ENCODE measurements at places on chromosomes 13 and 19.
A peak's percentile ranks its signal among the peaks of the same experiment; 100 is the strongest.

- no peak for DNase-seq
Measured at GRCh38 chr19:43464134-43464775, 1.2 kb downstream of the LYPD3 start.

- no peak for DNase-seq
Measured at GRCh38 chr13:78993792-78994191, 334.8 kb upstream of the OBI1 start.

DNA sequence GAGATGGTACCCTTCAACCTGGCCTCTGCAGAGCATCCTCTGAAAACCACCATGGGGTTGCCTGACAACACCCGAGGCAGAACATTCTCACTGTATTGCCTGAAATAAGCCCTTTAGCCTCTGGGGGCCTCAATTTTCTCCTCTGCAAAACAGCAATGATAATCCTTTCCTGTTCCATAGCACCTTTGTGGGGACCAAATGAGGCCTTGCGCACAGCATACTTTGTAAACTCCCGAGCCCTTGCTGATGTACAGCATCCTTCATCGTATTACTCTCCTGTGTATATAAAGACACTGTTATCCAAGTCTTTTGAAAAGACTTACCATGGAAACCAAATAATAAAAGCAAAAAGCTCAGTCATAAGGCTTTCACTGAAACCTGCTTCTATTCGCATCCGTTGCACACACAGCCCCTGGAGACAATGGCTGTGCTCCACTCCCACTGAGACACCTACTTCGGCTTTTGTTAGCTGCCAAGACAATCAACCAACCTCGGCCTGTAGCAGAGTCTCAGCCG, 276.0 kb downstream of the FOXO1 start:
- peak; percentile 36 for DNase-seq

GRCh38 chr19:13841962-13842290, 35.0 kb upstream of the NANOS3 start:
- no peak for DNase-seq

- DNase-seq: no peak
Measured at GRCh38 chr13:79336966-79337365, 69.1 kb downstream of the RBM26 start.

- DNase-seq: no peak
Measured at GRCh38 chr19:13077240-13077639, 25.4 kb downstream of the LYL1 start.

DNA sequence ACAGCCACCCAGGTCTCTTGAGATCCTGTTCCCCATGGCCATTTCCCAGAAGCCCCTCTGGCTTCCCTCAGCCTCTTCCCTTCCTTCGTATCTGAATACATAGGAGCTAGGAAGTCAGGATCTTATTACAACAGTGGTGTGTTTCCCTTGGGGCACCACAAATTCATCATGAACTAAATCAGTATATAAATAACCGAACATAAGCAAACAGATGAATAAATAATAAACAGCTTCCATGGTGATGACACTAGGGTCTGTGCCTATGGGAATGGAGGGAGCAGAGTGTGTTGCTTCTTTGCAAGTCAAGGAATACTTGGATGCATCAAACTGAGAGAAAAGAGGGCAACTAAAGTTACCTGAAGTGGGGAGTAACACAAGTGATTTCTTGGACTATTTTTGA, 527.6 kb downstream of the LMO7 start:
- no peak for DNase-seq

GRCh38 chr13:63636316-63636993, 2220.8 kb upstream of the PCDH20 start:
- no peak for DNase-seq

GRCh38 chr19:11024259-11024658, 63.4 kb downstream of the SMARCA4 start:
- DNase-seq: no peak

- peak; percentile 76 for DNase-seq
Measured at GRCh38 chr19:35000647-35001501, 751 bp downstream of the GRAMD1A start.

GRCh38 chr19:1538978-1539377, 15.1 kb downstream of the PLK5 start:
- DNase-seq: no peak

GRCh38 chr13:75347457-75347856, 134.5 kb downstream of the TBC1D4 start:
- no peak for DNase-seq

GRCh38 chr13:74056801-74057542, 77.2 kb downstream of the KLF12 start:
- DNase-seq: no peak

- DNase-seq: no peak
Measured at GRCh38 chr13:114226088-114226487, 8.6 kb upstream of the CDC16 start.

- DNase-seq: no peak
Measured at GRCh38 chr19:55962186-55962585, 14.6 kb downstream of the NLRP8 start.

DNA sequence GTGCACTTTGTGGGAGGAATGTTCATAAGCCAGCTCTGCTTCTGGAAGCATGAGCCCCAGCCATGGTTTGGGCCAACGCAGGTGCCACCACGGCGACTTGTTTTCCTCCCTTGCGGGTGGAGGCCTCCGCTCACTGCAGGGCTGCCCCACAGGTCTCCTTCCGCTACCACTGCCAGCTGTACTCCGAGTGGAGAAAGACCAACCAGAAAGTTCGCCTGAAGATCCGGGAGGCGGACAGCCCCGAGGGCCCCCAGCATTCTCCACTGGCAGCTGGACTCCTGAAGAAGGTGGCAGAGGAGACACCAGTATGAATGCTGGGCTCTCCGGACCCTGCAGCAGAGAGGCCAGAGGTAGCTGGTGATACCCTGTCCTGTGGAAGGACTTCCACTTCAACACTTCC, 6.5 kb upstream of the HNRNPM start:
- DNase-seq: no peak

- peak; percentile 81 for DNase-seq
Measured at GRCh38 chr19:44753932-44754749, 5.6 kb downstream of the BCL3 start.

- no peak for DNase-seq
Measured at GRCh38 chr13:29483211-29483610, 112.3 kb downstream of the SLC7A1 start.

DNA sequence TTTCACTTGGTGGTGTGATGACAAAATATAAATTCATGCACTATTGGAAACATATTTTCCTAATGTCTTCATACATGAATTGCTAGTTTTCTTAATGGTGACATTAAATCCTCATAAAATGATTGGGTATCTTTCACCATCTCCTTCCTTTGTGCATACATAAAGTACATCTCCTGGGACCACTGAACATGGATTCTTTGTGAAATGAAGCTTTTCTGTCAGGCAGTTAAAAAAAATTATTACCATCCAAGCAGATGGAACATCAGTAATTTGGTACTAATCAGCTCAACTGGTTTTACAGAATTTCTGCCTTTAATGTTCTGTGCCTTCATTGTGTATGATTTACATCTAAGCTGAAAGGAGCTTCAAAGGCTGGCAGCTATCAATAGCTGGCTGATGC, 891.7 kb upstream of the SLC10A2 start:
- DNase-seq: no peak

- DNase-seq: no peak
Measured at GRCh38 chr19:1009981-1010538, 9.8 kb downstream of the GRIN3B start.

- DNase-seq: no peak
Measured at GRCh38 chr13:106630162-106630561, 62.2 kb upstream of the ARGLU1 start.

DNA sequence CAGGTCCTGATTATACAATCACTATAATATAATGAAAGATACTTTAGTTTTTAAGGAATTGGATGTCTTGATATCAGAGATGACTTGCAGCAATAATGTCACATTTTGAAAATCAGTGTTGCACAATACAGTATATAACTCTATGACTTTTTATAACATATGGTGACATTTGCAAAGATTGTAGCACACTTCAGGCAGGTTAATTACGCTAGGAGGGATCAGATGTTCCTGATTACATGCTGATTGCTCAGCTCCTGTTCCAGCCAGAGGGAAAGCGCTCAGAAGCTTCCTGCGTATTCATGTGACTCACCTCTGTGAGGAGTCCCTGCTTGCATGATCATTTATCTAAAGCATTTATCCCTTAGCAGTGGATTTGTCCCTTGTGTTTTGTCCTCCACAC, 265.6 kb downstream of the GPC5 start:
- no peak for DNase-seq

DNA sequence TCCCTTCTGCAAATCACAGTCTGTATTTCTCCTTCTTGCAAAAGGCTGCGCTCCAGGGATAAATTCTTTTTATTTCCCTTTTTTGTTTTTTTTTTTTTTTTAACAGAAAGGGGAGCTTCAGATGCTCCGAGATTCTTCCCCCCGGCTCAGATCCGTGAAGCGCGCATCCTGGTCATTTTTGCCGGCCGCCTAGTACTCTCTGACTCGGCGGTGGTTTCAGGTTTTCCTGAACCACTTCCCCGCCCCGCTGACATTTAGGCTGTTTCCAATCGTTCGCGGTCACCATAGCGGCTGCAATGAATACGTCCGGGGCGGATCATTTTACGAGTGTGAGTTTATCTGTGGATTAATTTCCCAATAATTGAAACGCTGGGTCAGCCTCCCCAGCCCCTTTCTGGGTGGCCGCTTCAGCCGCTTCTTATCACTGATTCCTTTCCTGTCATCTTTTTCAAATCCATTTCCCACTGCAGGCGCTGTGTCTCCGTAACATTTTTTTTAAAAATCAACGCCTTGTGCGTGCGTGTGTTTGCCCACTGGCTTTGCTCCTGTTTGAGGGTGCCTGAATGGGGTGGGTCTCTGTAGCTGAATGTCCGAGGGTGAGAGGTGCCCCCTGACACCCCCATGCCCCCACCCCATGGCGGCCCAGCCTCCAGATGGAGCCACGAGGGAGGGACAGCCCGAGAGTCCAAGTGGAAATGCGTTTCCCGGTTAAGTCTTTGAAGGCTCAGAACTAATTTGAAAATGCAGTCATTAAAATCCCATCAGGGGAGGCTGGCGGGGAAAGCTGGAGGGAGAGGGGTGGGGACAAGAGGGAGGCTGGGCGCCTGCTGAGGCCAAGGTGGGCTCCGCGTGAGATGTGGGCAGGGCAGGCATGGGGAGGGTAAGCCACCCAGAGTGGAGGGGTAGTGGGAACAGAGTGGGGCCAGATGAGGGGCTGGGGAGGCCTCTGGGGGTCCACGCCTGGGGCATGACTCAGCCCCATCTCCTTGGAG, 10.6 kb downstream of the ONECUT3 start:
- no peak for DNase-seq

DNA sequence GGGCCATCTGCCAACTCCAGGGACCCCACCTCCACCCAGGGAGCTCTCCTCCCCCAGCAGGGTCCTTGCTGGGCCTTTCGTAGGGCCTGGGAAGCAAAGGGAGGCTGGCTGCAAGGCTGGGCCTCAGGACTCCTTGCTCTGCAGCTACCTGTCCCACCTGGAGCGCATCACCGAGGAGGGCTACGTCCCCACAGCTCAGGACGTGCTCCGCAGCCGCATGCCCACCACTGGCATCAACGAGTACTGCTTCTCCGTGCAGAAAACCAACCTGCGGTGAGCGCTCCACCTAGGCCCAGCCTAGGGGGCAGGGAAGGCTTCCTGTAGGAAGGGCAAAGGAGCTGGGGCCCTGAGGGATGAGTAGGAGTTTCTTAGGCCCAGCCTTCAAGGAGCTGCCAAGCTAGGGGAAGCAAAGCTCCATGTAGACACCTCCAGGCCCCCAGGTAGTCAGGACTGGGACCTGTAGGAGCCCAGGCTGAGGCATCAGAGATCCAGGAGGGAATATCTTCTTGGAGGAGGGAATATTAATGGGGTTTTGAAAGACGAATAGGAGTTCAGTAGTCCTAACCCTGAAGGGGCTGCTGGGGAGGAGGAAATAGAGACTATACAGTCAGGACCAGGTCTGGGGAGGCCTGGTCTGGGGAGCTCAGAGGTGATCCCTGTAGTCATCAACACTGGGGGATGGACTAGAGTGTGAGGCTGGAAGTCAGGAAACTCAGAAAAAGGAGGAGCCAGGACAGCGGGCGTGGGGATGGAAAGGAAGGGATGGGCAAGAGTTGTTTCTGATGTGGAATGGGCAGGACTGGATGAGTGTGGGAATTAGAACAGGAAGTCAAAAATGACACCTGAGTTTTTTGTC, 16.0 kb downstream of the GNA15 start:
- DNase-seq: no peak

GRCh38 chr13:99282264-99283231, 24.4 kb upstream of the GPR18 start:
- DNase-seq: no peak

GRCh38 chr19:10432736-10433130, 12.4 kb downstream of the PDE4A start:
- no peak for DNase-seq

GRCh38 chr19:3653865-3654513, 27.4 kb upstream of the CACTIN start:
- no peak for DNase-seq

DNA sequence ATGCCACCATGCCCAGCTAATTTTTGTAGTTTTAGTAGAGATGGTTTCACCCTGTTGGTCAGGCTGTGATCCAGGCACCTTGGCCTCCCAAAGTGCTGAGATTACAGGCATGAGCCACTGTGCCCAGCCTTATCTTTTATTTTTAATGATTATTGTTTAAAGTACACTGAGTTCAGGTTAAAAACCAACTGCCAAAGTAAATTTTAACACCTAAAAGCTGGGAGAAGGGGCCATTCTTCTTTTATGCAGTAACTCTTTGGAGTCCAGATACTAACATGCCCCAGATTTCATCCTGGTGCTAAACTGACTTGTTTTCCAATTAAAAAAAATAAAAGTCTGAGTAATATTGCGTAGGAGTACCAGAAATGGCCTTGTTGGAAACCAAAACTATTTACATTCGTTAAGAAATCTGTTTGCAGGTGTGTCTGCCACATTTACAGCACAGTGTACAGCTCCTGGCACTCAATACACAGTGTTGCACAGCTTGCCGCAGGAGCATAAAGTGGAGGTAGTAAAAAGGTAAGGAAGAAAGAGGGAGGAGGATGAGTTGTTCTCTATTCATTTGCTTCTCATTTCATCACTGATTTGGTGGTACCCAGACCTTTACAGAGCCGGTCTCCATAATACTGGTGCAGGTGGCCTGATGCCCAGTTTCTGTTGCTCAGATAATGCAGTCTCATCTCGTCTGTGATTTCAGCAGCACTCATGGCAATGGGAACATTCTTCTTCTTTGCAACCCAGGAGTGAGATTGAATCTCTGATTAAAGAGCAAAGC, 108.9 kb downstream of the PCCA start:
- no peak for DNase-seq

DNA sequence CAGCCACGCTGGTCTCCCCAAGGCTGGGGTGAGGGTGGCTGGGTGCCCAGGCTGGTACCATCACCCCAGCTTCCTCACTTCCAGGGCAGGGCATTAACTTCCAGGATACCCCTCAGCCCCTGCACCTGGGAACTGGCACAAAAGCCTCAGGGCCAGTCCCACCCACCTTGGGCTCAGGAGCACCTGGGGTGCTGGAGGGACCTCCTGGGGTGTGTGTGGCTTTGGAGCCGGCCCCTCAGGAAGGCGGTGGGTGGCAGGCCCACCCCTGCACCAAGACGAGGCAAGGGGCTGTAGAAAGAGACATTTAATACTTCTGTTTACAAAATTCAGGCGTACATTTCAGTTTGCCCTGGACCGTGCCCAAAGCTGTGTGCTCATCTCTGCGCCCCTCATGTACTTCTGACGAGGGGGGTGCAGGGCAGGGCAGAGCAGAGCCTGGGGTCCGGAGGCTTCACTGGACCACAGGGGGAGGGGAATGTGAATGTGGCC, 16.8 kb downstream of the MPND start:
- no peak for DNase-seq

- no peak for DNase-seq
Measured at GRCh38 chr13:93752541-93752940, 525.9 kb downstream of the GPC6 start.
